ENCODE measurements at places on chromosomes 7 and 10.

GRCh38 chr10:86314616-86315548 lies 51.7 kb downstream of the GRID1 start:
- no peak for DNase-seq

DNA sequence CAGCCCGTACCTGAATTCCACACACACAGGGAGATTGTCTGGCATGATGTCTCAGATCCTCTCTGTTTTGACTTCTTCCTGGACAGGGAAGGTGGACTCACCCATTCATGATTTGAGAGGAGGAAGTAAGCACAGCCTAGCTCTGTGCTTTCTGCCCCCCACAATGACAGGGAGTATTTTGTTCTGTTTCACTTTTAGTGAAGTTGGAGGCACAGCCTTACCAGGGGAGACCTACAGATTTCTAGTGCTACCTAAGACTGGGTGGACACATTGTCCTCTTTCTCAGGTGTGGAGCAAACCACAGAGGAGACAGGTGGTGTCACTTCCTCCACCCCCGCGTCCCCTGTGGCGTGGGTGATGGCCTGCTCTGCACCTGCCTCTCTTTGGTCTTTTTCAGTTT lies 408.6 kb upstream of the PFKP start:
- no peak for DNase-seq

DNA sequence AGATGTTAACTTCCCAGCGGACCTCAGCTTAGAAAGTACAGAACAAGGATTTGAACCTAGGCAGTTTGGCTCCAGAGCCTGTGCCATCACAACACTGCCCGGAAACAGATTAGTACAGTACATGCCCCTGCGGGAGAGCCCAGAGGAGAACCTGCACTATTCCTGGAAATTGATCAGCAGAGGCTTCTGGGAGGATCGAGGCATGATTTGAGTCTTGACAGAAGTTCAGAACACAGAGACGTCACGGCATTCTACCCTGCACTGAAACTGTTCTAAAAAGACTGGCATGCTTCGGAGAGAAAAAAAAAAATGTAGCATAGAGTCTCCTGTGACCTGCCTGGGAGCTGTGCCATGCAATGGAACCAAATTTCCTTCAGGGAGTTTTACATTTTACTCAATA lies 9.2 kb upstream of the IL6 start:
- DNase-seq = no peak

GRCh38 chr10:76727038-76727437 lies 910.6 kb downstream of the KCNMA1 start:
- DNase-seq = no peak

DNA sequence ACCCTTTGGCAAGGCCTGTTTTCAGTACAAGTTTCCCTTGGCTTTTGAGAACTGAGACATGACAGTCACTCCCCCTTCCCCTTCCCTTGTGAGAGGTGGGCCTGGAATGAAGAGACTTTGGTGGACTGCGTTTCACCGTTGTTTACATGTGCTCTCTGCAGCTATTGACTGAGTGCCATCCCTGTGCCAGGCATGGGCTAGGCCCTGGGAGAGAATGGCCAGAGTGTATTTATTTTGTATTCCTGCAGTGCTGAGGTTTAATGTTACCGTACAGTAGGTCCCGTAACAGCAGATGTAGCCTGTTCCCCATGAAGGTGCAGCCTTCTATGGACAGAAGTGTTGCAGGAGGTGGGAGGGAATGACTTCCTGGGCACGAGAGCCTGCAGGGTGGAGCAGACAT lies 50.0 kb downstream of the TACR2 start:
- no peak for DNase-seq

GRCh38 chr7:93036807-93037206 lies 81.0 kb downstream of the SAMD9 start:
- no peak for DNase-seq

DNA sequence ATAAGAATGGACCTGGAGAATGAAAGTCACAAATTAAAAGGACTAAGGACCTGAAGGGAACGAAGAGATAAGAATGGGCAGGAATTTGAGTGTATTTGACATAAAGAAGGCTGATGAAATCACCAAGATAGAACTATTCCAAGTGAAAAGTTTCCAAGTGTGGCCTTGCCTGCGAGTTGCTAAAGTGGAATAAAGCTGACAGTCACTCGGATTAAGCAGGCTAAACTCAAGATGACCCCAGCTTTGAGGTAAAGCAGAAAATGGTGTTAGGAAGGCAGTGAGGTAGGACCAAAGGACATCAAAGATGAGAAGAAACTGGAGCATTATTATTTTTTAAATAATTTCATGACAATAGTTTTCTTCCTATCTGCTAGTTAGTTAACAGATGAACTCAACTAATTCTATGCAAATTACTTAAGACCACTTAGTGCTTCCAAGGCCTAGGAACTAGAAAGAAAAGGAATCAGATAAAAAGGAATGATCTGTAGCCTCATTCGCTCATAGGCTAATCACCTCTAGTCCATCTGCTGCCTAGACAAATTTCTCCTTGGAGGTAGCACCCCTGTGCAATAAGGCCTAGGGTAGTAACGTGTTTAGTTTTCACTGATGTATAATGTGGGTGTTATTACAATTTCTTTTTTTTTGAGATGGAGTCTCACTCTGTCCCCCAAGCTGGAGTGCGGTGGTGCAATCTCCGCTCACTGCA lies 34.5 kb downstream of the EZH2 start:
- no peak for DNase-seq

GRCh38 chr10:48776528-48776927 lies 91.9 kb downstream of the WDFY4 start:
- DNase-seq = no peak

DNA sequence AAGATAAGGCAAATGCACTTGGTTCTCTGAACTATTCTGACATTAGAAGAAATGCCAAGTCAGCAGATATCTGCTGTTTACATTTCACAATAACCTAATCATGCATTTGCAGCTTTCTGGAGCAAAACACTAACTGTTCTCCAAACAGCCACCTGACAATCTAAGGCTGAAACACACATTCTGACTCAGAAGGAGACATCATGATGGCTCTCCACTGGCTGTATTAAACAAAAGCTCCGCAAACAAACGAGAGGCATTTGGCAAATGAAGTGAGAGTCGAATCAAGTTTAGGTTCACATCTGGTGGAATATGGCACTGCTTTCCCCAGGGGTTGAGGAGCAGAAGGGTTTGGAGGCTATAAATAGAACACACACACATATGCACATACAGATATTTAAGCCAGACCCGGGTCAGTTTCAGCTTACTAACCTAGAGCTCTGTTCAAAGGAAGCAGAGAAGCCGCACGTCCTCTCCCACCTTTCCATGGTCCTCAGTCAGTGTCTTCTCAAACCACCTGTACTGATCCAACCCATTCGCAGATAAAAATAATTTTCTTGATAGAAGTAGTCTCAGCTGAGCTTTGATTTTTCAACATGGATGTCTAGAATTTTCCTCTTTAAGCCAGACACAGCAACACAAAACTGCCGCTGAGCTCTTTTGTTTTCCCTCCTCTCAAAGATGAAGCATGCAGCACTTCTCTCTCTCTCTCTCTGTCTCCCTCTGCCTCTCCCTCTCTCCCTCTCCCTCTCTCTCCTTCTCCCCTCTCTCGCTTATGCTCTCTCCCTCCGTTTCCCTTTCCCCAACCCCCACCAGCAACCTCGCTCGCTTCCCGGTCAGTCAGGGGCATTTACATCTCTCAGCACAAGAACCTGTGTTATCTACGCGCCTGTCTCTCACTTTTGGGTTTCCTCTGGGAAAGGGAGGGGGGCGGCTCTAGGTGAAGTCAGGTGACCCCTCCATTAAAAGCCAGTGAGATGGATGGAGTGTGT lies 682.8 kb downstream of the MAGI2 start:
- no peak for DNase-seq

- no peak for DNase-seq
These were observed 50.8 kb downstream of the SIRT1 start for GRCh38 chr10:67935223-67935622.

GRCh38 chr7:124779620-124780019 lies 14.0 kb upstream of the GPR37 start:
- no peak for DNase-seq

DNA sequence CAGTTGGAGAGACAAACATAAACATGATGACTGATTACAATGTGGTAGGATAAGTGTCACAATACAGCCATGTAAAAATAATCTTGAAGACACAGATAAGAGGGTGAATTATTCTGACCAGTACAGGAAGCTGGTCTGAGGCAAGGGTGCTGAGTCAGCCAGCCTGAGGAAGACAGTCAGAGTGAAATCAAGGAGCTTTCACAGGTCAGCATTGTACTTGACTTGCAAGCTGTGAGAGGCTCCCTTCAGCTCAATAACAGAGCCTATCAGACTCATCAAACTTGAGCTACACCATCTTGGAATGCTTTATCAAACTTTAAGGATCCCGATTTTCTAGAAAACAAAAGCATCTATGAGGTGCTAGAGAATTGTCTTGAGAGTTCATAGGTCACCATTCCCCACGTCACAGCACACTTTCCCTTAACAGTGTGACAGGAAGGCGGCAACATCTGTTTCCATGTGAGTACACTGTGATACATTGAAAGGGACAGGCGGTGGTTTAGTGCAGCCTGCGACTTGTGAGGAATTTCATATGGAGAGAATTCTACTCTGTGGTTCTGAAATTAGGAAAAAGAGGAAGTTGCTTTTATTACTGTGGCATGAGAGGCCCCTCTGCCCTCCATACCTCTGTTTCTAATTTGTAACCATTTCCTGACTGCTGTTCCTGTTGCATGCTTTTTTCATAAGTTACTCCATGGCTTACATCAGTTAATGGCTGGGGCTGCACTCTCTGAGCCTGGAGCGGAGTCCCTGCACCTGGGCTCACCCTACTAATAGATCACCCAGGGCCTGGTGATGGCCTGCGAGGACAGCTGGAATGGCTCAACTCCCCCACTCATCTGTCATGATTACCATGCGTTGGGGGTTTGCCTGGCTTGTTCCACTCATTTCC lies 417.1 kb downstream of the SUGCT start:
- no peak for DNase-seq

DNA sequence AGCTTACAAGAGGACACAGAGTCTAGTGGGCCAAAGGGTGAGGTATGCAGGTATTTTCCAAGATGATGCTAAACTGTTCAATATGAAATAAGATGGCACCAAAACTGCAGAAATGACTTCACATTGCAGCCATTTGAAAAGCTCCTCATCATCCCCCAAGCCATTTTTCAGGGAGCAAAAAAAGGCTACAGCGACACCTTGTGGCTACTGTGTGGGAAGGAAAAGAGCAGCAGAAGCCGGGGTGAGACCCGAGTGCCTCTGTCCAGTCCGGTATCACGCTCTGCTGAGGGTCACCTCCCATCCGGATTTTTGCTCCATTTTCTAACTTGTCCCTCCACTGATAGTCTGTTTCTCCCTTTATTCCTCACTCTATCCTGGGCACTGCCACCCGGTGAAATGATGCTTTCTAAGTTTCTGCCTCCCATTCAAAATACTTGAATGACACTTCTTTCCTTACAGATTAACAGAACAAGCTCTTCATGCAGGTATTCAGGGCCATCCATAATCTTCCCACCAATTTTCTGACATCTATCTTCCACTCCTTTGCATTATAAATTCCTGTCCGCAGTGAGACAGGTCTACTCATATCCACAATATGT lies 220.2 kb downstream of the DGKI start:
- DNase-seq = no peak

DNA sequence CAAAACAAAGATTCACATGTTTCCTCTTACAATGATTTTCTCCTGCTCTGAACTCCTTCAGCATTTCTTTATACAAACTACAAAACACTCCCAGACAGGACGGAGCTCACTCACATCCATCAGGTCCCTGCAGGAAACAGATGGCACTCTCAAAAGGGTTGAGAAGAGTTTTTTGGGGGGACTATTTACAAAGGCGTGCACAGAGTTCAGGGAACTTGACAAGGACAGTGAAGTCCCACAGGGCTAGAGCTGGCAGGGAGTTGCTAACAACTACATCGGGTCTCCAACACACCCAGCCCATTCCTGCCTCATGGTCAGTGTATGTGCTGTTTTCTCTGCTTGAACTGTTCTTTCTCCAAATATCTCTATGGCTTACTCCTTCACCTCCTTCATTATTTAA lies 24.7 kb upstream of the YAE1 start:
- DNase-seq = no peak

GRCh38 chr7:157518514-157519175 lies 181.8 kb downstream of the DNAJB6 start:
- DNase-seq = no peak

GRCh38 chr10:5775685-5776084 lies 37.5 kb downstream of the GDI2 start:
- DNase-seq = peak; percentile 61

DNA sequence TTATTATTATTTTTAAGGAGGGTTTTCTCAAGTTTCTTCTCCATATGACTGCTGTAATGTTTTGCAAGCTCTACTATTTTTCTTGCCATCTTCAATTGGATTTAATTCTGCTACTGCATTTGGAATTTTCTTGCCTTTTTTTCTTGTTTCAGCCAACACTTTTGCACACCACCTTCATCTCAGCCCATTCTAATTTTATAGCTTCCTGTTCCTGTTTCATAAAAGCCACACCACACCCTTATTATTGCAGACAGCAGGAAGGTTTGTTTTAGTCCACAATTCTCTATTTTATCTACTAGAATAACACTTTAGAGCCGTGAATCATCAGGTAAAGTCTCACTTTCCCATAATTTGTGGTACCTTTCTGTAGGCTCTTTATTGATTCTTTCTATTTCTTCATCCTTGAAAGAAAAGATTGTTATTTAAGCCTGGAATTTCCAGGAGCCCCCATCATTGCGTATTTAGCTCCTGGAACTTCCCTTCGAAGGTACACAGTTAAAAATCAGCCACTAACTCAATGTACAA lies 209.3 kb upstream of the TBX20 start:
- DNase-seq = no peak

DNA sequence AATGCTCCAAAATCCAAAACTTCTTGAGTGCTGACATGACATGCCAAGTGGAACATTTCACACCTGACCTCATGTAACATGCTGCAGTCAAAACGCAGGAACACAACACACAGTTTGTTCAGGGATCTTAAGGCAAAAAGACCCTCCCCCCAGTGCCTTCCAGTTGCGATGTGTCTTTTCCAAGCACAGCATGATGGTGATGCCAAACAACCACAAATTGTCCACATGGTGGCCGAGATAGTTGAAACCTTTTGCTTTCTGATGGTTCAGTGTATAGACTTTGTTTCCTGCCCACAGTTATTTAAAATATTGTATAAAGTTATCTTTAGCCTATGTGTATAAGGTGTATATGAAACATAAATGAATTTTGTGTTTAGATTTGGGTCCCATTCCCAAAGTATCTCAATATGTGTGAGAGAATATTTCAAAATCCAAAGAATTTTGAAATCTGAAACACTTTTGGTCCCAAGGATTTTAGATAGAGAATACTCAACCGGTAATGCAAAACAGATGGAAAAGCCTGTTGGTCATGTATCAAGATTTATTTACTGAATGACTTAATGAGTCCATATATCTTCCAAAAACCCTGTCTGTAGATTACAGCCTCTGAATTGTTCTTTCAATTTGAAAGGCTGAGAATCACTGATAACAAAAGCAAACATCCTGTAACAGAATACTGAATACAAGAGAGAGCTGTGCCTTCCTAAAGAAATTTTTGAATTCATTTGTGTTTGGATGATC lies 93.4 kb upstream of the OIT3 start:
- DNase-seq = no peak

GRCh38 chr10:59644841-59645240 lies 64.8 kb downstream of the SLC16A9 start:
- DNase-seq = no peak
